ENCODE measurements at places on chromosomes 7 and 10.

GRCh38 chr10:4059471-4060138 lies 274.6 kb upstream of the KLF6 start:
- no peak for DNase-seq

DNA sequence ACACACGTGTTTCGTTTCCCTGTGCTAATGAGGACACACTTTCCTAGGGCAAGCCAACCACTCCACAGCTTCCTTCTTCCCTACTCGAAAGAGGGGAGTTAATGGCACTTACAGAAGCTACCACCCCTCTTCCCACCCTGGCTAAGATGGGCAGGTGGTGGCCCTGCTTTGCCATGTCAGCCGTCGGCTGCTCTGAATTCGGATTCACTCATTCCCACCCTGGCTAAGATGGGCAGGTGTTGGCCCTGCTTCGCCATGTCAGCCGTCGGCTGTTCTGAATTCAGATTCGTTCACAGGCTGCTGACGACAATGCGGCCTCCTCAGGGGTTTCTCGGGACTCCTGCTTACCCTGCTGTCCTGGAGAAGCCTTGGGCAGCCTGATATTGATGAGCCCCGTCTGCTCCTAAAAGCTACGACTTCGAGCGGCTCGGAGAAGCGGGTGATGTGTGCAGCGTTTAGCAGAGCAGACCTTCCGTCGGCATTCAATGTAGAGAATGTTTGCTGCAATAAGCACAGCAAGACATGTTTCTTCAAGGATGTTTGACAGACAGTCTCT lies 56.2 kb upstream of the PPP2R2D start:
- DNase-seq, result no peak

- no peak for DNase-seq
Measured at GRCh38 chr7:37096341-37096740, 352.3 kb downstream of the ELMO1 start.

DNA sequence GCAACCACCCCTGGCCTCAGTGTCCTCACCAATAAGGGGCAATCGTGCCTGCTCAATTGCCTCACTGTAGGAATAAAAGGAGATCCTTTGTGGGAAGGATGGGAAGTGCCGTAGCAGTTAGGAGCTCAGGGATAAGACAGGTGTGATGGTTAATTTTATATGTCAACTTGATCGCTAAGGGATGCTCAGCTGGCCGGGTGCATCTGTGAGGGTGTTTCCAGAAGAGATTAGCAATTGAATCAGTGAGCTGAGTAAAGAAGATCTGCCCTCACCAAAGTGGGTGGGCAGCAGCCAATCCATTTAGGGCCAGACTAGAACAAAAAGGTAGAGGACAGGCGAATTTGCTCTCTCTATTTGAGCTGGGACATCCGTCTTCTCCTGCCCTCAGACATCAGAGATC lies 46.3 kb downstream of the BUB3 start:
- no peak for DNase-seq

- no peak for DNase-seq
Measured at GRCh38 chr7:55498142-55498541, 74.2 kb downstream of the VOPP1 start.

GRCh38 chr10:5805711-5806110 lies 7.5 kb downstream of the GDI2 start:
- DNase-seq, result no peak

DNA sequence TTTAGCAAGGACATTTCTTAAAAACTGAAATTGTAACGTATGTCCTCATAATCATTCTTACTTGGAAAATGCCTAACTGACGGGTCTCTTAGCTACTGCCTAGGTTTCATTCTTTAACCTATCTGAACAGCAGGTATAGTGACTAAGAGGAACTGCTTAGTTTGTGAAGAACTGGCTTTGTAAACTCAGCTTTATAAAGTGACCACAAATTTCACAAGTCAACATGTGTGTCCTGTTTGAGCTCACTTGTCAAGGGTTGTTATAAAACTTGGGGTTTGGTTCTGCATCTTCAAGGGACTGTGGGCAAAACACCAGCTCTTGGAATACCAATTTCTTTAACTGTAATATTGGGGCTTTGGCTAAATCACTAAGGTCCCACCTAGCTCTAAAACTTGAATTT lies 32.2 kb downstream of the MRPS33 start:
- DNase-seq, result no peak

GRCh38 chr7:31490796-31491314 lies 23.0 kb upstream of the ITPRID1 start:
- no peak for DNase-seq

GRCh38 chr10:2210088-2210487 lies 472.8 kb upstream of the ADARB2 start:
- DNase-seq, result no peak

- no peak for DNase-seq
Measured at GRCh38 chr10:50593523-50594376, 30.0 kb downstream of the SGMS1 start.

- DNase-seq, result no peak
Measured at GRCh38 chr7:42991024-42991423, 58.8 kb downstream of the MRPL32 start.

DNA sequence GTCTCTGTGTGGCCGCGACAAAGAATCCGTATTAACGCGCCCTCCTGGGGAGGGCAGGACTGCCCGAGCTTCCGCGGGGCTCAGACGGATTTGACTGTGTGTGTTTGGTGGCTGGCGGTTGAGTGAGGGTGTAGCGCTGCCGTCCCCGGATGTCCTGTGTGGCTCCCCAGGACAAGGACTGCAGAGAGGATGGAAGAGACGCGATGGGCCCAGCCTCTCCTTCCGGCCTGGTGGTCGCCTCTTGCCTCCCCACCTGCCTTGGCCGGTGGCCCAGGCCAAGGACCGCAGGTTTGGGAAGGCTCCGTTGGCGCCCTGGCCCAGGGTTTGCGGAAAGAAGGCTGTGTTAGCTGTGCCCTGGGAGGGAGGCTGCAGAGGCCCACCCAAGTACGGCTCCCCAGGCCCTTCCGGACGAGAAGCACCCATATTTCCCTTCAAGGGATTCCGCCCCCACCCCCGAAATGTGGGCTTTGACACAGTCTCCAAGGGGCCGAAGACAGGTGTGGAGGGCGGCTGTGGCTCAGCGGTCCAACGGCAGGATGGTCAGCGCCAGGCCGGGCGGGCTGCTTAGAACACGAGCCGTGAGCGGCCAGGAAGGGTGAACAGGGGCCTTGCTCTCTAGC lies 2.3 kb downstream of the UNCX start:
- no peak for DNase-seq

DNA sequence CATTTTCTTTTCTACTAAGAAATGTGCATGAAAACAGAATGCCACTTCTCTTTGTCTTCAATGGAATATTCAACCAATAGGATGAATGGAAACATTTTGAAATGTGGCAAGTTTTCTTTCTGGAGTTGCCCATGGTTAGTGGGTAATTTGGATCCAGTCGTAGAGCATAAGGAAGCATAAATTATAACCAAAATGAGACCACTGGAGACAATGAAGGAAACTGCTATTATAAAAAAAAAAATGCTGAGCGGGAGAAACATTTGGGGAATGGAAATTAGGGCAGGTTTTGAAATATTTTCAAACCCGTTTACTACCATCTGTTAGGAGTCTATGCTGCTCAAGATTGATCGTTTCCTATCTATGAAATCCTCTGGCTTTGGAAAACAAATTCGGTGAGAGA lies 182.9 kb upstream of the PRKCQ start:
- DNase-seq, result no peak

DNA sequence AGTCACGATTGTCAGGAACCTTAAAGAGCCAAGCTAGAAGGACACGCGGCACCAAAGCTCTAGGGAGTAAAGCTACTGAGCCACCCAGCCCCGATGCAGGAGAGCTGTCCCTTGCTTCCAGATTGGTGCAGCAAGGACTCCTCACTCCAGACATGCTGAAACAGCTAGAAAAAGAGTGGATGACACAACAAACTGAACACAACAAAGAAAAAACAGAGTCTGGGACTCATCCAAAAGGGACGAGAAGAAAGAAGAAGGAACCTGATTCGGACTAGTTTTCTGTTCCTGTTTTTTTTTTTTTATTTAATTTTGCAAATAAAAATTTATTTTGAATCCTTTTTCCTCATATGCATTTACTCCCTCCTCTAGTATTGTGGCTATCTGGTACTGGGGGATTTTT lies 11.4 kb upstream of the HKDC1 start:
- no peak for DNase-seq

GRCh38 chr7:139488810-139489209 lies 5.3 kb upstream of the KLRG2 start:
- DNase-seq, result no peak

DNA sequence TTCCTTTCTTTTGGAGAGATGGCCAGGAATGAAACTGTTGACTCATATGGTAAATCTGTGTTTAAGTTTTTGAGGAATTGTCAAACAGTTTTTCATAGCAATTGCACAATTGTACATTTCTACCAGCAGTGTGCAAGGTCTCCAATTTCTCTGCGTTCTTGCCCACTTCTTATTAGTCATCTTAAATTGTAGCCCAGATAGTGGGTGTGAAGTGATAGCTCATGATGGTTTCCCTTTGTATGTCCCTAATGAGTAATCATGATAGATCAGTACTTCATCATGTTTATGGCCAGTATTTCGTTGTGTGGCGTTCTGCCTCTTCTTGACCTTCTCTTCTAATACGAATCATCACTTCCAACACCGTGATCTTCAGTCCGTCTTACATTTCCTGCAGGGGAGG lies 136.3 kb downstream of the DOCK1 start:
- DNase-seq, result no peak

- DNase-seq, result no peak
Measured at GRCh38 chr10:7956508-7956907, 98.0 kb upstream of the GATA3 start.

- DNase-seq, result no peak
Measured at GRCh38 chr7:132083537-132084123, 492.6 kb downstream of the PLXNA4 start.

GRCh38 chr10:90148116-90148855 lies 446.9 kb downstream of the KIF20B start:
- no peak for DNase-seq

DNA sequence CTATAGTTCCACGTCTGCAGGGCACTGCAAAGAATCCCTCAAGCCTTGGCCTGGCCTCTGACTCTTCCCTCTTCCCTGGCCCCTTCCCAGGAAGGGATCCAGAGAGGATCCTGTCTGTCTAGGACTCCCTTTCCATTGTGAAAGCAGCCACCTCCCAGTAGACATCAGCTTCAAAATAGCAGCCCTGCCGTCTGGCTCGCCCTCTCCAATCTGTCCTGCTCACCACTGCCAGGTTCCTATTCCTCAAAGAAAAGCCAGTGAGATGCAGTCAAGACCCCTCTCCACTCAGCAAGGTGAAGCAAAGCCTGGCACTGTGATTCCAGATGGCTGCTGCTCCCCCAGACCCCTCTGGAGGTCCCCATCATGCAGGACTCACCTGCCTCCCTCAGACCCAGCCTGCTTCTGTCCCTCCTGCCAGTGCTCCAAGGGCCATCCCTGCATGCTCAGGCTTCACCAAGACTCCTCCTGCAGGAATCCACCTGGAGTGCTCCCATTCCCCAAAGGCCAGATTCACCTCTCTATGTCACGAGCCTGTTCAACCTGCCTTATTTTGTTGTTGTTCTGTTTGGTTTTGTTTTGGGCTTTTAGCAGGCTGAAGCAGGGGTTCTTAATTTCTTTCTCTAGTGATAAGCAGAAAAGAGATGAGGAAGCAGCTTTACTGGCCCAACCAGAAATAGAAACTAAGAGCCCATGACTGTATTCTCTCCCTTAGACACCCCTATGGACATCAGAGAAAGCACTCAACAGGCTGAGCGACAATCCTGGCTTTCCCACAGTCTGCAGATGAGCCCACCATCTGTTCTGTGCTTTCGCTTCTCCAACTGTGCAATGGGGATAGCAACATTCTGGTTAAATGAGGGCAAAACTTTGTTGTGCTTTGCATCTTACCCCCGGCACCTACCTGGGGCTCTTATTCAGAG lies 305.1 kb downstream of the GRID1 start:
- DNase-seq, result no peak

Measured in HS-27A (cell line).